ENCODE measurements at places on chromosomes 16 and 17.

DNA sequence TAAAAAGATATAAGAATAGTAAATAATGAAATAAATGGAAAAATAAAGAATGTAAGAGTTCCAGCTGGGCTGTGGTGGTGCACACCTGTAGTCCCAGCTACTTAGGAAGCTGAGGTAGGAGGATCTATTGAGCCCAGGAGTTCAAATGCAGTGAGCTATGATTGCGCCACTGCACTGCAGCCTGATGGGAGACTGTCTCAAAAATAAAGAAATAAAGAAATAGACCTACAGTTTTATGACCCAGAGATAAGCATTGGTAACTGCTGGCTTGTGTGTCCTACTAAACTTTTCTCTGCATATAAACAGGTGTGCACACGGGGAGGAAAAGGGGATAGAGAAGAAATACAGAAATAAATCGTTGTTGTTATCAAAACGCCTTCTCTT is 7.8 kb upstream of the PDP2 start:
- DNase-seq = no peak

DNA sequence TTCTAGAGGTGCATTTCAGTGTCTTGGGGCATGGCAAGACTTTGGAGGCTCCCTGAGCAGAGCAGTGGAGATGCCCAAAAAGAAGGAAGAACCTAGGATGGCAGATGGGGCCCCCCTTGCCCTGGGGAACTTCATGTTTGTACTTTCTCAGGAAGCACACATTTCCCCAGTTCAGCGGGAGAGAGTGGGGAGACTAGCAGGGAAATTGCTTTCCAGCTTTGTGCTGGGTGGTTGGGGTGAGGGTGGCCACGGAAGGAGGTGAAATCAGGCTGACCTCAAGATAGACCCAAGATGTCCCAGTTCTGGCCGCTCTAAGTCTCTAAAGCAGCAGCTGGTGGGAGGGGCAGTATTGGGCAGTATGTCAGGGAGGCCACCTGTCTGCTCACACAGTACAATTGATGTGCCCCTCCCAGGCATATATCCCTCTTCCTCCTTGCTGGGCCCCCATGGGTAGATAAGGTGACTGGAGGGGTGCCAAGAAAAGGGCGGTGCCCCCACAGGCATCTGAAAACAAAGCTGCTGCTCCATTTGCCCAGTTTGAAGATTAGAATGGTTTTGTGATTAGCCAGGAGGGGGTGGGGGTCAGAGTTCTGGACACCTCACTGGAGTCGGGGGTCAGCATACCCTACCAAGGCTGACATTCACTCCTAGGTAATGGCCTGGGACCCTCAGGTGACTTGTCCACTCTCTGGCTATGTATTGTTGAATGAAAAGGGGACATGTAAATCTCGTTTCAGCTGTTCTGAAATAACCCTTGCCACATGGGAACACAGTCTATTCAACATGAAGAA is 17.1 kb upstream of the NAGLU start:
- no peak for DNase-seq

DNA sequence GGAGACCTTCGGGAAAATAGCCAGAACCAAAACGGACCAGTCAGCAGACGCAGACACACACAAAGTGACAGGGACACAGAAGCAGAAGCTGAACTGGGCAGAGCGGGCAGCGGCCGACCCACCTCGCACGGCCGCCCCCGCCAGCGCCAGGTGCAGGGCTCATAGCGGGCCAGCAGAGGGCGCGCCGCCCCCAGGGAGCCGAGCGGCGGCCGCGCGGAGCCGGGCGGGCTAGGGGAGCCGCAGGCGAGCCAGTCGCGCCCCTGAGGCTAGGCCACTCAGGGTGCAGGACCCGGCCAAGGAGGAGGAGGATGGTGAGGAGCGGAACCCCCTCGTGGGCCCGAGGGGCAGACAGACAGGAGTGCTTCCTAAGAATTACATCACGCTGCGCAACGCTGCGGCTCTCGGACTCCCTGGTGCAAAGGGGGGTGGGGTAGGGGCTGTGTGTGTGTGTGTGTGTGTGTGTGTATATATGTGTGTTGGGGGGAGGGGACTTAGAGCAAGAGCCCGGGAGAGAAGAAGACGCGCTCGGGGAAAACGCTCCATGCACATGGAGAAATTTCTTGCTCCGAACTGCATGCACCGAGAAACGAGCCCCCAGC is 913 bp upstream of the NOG start:
- peak; percentile 66 for DNase-seq

GRCh38 chr17:39538866-39539265 is 68.9 kb downstream of the NEUROD2 start:
- no peak for DNase-seq

- DNase-seq = no peak
Measured at GRCh38 chr17:49734515-49735490, 27.0 kb upstream of the SLC35B1 start.

DNA sequence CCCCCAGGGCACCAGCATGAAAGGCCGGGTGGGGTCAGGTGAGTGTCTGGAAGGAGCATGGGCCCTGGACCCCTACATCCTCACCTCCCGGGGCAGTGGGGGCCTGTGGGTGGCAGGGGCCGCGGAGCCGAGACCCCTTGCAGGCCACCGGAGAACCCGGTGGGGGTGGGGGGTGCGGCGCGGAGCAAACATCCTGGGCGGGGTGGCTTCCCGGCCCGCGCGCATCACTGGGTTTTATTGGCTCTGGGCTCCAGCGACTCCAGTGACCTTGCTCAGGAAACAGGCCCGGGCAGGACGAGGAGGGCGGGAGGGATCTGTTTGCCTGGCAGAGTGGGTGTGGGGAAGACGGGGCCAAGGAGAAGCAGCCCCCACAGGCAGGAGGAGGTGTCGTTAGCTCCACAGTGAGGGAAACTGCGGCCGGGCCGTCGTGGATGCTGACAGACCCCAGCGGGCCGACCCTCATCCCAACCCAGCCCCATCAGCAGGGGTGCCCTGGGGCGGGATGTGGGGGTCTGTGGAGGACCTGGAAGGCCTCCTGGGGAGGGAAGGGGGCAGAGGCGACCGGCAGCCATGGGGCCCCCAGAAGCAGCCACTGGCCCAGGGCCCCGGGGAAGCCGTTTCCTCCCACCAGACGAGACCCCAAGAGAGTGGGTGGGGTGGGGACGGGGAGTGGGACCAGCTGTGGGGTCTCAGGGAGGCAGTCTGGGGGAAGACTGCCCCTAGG is 10.6 kb downstream of the SSTR5 start:
- DNase-seq = no peak

DNA sequence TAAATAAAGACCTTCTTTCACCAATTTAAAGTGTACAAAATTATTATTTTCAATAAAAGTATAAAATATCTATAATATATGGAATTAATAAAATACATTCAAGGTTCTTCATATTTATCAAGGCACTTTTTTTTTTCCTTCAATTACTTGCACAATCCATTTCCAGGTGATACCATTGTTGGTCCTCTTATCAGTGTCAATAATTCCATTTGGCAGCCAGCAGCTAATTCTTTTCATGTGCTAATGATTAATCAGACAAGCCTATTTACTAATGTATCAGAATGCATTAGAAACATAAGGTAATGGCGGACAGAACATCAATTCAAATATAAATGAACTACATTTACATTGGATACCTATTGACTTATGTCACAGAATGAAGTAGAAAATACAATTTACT is 622.2 kb downstream of the TOX3 start:
- no peak for DNase-seq

- no peak for DNase-seq
Measured at GRCh38 chr17:68595986-68596385, 5.2 kb downstream of the FAM20A start.

Data from CD4-positive, alpha-beta T cell (primary cell).